IMR-90 (cell line): ENCODE measurements at places on chromosomes 12 and 14.
A peak's percentile ranks its signal among the peaks of the same experiment; 100 is the strongest.

GRCh38 chr14:102545461-102546265 lies 36.1 kb upstream of the ANKRD9 start:
- DNase-seq, result peak; percentile 17

DNA sequence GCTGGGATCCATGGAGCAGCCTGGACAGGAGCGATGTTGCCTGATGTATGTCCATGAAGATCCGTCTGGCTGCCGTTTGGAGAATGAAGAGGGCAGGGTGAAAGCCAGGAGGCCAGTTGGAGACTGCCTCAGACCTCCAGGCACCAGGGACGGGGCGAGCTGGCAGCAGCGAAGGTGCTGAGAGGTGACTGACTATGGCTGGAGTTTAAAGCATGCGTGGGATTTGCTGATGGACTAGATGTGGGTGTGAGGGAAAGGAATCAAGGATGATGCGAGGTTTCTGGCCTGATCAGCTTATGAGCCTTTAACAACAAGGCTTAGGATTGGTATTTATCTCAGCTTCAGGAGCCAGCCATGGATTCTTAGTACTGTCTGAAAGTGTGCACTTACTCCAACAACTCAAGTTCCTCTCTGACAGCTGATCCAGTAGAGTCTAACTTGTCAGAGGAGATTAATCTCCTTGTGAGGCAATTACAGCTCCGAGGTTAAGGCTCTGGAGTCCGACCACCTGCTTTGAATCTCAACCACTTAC lies 49.4 kb downstream of the DYNC1H1 start:
- no peak for DNase-seq

DNA sequence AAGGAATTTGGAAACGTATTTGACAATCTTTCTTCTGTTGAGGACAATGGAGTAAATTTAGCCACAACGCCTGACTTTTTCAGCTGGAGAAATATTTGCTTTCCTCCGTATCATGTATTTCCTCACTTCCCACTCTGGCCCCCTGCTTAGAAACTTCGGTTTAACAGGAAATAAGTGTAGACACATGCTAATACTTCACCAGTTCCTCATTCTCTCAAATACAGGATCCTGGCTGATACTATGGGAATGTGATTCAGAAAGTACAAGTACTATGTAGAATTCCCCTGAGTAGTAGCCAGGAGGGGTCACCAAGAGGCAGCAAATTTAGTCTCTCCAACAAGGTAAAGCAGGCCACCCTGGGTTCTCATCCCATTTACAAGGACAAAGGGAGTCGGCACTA lies 58.0 kb downstream of the FAR2 start:
- DNase-seq, result no peak

- no peak for DNase-seq
These were observed 46.5 kb downstream of the CAND1 start for GRCh38 chr12:67315661-67316060.

- peak; percentile 5 for DNase-seq
These were observed 832.9 kb downstream of the C12orf50 start for GRCh38 chr12:87196321-87196720.

DNA sequence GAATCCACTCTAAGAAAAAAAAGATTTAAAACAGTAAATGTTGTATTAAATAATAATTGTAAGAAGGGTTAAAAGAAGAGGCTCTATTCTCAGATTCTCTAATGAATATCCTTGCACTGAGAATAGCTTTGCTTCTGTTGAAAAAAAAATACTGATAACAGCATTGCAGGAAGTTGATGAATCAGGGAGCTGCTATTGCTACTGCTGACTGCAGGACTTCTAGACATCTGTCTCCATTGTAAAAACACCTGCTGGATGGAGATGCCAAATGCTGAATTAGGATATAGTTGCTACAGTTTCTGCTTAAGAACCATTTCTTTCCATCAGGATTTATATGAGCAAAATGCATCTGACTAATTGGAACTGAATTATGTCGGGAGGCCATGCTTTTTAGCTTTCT lies 50.3 kb upstream of the ANP32D start:
- DNase-seq, result no peak

DNA sequence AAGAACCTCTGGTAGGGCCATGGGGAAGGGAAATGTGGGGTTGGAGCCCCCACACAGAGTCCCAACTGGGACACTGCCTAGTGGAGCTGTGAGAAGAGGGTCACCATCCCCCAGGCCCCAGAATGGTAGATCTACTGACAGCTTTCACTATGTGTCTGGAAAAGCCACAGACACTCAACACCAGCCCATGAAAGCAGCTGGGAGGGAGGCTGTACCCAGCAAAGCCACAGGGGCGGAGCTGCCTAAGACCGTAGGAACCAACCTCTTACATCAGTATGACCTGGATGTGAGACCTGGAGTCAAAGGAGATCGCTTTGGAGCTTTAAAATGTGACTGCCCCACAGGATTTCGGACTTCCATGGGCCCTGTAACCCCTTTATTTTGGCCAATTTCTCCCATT lies 97.8 kb downstream of the HMGA2 start:
- no peak for DNase-seq

DNA sequence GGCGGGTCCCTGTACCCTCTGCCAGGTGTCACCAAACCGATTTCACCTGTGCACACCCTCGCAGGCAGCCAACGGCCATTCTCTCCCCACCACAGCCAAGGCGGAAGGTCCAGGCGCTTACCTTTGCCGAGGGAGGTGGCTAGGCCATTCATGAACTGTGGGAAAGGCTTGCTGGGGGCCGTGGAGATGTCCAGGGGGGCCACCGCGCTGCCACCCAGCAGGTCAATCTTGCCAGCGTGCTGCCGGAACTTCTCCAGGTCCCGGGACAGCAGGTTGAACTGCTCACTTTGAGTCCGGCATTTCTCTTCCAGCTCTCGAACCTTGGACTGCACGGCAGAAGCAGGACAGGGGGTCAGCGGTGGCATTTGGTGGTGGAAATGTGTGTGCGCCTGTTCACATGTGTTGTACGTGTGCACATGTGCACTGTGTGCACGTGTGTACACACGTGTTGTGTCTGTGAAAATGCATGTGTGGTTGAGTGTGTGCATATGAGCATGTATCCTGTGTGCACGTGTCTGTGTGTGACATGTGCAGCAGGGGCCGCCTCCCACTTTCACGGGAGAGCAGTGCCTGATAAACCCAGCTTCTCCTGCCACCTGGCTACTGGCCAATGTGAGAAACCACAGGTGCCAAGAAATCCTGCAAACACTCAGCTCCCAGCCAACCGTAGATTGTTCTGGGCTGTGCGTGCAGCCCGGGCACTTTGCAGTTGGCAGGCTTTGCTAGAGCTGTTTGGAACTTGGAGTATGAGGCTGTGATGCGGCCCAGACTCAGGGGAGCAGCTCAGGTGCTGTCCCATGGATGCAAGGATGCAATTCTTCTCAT lies 118.9 kb downstream of the PIWIL1 start:
- no peak for DNase-seq

DNA sequence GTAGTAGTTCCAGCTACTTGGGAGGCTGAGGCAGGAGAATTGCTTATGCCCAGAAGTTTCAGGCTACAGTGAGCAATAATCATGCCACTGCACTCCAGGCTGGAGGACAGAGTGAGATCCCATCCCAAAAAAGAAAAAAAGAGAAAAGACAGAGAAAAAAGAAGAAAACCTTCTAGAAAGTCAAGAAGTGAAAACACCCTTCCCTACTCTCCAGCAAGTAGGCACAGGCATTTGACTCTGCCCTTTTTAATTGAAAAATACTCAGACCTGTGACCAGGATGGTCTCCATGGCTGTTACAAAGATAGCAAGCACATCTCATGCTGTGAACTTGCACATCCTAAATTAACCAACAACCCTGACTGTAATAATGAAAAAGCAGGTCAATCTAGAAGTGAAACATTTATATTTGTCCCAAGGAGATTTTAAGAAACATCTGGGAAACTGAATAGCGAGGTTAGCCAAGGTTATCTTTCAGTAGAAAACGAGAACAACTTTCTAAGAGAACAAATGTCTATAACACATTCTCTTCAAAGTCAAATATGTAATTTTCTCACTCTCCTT lies 2.0 kb downstream of the TMTC1 start:
- DNase-seq, result no peak

- DNase-seq, result no peak
These were observed 53.1 kb downstream of the PPP1R36 start for GRCh38 chr14:64602826-64603225.

GRCh38 chr12:11949738-11950411 lies 120.9 kb upstream of the BCL2L14 start:
- no peak for DNase-seq

GRCh38 chr14:68628605-68629310 lies 164.1 kb downstream of the ZFP36L1 start:
- no peak for DNase-seq

DNA sequence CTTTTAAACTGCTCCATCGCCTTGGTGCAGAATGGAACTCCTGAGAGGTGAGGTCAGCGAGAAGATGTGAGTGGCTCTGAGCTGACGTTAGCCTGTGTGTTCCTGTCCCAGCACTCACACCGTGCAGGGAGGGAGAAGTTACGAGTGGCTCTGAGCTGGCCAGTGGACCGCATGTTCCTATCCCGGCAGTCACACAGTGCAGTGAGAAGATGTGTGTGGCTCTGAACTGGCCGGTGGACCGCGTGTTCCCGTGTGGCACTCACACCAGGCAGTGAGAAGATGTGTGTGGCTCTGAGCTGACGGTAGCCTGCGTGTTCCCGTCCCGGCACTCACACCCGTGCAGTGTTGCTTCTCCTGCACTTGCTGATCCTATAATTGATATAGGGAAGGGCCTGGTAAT lies 59.9 kb downstream of the VCPKMT start:
- DNase-seq, result no peak

DNA sequence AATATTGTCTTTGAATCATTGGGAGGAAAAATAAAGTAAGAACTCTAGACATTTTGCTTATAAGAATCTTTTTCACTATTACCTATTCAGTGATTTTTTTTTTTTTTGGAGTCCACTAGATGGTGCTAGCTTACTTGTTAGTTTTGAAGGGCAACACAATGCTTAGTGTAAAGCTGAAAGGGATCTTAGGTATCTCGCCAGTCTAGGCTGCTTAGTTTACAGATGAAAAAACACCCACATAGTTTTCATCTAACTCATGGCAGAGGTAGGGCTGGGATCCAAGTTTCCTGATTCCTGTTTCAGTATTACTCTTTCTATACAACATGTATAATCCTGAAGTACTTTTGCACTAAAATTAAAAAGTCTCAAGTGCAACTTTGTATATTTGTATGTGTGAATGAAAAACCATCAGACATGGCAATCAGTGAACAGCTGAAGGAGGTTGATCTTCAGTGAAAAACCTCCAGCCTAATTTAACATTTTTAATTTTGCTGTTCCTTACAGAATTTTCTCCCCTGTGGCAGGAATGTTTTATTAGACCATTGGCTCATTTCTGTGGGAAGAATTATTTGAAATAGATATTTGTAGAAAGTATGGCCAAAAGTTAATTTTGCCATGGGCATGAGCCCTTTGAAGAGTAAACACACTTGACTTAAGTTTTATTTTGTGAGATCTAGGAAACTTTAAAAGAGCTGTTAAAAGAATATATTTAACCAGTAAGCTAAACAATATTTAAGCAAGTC lies 40.7 kb downstream of the LRRIQ1 start:
- DNase-seq, result peak; percentile 92

DNA sequence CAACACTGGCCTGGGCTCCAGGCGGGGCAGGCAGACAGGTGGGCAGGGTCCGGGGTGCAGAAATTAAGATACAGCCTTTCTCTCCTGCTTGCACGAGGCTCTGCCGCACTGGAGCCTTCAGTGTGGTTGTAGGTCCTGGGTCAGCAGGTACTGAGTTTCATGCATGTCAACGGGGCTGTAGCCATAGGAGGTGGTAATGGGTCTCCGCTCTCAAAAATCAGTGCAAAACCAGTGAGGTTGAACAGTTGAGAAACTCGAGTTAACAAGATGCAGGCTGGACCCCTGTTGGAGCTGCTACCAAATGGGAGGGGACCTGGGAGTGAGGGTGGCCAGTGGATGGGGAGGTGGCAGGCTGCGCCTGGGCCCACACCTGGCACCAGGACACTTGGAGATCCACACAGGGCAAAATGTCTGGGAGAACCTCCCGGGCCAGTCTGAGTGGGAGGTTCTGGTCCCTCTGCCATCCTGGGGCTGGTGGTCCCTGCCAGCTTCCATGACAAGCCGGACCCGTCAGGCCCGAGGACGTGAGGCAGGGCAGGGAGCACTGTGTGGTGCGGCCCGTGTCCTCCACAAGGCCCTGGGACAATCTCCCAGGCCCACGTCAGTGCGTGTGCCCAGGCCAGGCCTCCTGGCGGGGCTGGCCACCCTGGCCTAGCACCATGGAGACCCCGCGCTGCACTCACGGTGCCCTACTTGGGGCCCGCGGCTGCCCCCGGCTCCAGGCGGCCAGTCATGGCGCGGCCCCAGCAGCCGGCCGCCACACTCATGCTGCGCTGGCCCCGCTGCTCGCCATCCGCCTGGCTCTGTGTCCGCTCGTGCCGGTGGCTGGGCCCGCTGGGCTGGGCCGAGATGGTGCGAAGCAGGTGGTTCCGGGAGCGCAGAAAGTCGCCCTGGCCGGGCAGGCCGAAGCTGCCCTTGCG lies 5.1 kb downstream of the ARL6IP4 start:
- no peak for DNase-seq

DNA sequence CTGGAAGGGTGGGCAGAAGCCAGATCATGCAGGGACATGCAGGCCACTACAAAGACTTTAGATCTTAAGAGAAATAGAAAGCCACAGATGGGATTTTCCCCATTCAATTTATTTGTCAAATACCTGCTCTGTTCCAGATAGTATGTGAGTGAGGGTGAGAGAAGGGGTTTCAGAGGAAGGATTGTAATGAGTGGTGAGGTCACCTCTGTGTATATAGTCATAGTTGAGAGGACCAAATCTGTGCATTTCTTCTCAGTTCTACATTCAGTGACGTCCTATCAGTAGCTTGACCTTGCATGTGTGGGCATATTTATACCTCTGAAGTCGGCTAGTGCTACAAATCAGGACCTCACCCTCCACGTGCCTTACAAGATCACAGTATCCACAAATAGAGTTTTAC lies 31.2 kb upstream of the RBM19 start:
- DNase-seq, result no peak

DNA sequence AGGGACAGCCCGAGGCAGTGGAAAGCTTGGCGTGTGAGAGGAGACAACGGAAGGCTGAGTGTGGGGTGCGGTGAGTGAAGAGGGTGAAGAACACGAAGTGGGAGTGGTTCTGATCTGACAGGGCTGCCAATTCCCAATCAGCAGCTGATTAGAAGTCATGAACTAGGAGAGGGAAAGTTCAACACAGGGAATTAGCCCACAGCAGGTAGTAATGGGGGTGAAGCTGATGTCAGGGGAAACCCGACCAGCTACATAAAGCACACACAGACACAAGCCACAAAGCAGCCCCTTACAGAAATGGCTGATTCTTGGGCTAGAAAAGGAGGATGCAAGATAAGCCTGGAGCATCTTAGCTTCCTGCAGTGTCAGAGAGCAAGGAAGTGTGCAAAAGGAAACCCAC lies 47.5 kb upstream of the TCL1A start:
- DNase-seq, result no peak

GRCh38 chr12:2686280-2686646 lies 108.5 kb upstream of the FKBP4 start:
- no peak for DNase-seq

GRCh38 chr14:62743560-62743959 lies 301.7 kb downstream of the KCNH5 start:
- DNase-seq, result no peak

GRCh38 chr14:58638231-58639197 lies 752 bp downstream of the DACT1 start:
- DNase-seq, result peak; percentile 30
